Endothelial cell (in vitro differentiated cells): ENCODE measurements at places on chromosomes 5 and 9.
A peak's percentile ranks its signal among the peaks of the same experiment; 100 is the strongest.

GRCh38 chr5:54415147-54415546, 40.4 kb upstream of the HSPB3 start:
- no peak overlapping the region for H3K27ac ChIP-seq
- H3K4me3 ChIP-seq: no peak overlapping the region
- no peak for DNase-seq
- H3K4me1 ChIP-seq: peaks cover 5% of the 10 kb centered on the region
- H3K27me3 ChIP-seq: peaks cover 4% of the 10 kb centered on the region

- no peaks in the 10 kb centered on the region for H3K27me3 ChIP-seq
- peak; percentile 81 for DNase-seq
- no peaks in the 10 kb centered on the region for H3K36me3 ChIP-seq
Measured at GRCh38 chr5:101678481-101679193, 617.4 kb downstream of the SLCO4C1 start.

DNA sequence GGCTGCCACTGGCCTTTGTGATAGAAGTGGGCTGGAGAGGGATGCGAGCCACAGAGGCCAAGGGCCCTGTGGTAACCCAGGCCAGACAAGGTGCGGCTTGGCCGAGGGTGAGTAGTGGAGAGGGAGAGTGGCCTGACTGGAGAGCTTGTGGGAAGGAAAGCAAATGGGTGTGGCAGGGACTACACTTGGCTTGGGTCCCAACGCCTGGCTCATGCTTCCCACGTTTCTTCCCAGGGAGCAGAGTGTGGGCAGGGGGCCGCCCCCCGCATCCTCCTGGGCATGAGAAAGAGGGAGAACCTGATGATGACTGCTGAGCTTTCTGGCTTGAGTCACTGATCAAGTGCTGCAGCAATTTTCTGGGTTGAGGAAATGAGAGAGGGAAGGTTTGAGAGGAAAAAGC, 95.7 kb downstream of the ANKH start:
- DNase-seq: no peak
- peaks cover 5% of the 10 kb centered on the region for H3K27me3 ChIP-seq
- H3K4me1 ChIP-seq: peaks cover 9% of the 10 kb centered on the region

GRCh38 chr9:4774209-4774608, 18.5 kb upstream of the RCL1 start:
- no peak overlapping the region for H3K27ac ChIP-seq
- DNase-seq: no peak

DNA sequence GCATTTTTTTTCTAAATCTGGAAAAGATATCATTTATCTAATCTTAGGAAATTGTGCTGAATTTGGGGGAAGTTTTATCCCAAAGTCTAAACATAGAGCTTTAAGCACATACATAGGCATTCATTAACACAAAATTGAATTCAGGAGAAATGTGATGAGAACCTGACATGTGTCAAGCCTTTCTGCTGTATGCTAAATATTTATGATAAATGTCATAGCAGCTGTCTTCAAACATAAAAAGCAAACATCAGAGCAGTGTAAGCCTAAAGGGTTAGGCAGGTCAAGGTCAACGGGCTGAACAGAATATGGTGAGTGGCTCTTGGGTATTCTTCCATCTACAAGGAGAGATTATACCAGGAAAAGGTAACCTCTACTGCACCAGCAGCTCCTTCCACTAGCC, 737.2 kb upstream of the ZNF608 start:
- H3K4me3 ChIP-seq: no peak overlapping the region
- no peak overlapping the region for H3K27ac ChIP-seq
- H3K36me3 ChIP-seq: no peaks in the 10 kb centered on the region
- no peaks in the 10 kb centered on the region for H3K4me1 ChIP-seq
- DNase-seq: no peak

- no peaks in the 10 kb centered on the region for H3K27me3 ChIP-seq
- DNase-seq: no peak
- no peaks in the 10 kb centered on the region for H3K36me3 ChIP-seq
- H3K4me1 ChIP-seq: no peaks in the 10 kb centered on the region
Measured at GRCh38 chr5:159552751-159553150, 222.5 kb upstream of the IL12B start.
